ENCODE measurements at places on chromosomes 12 and 14.

GRCh38 chr14:20470603-20470901 lies 1.3 kb downstream of the PNP start:
- no peak for DNase-seq

- DNase-seq = no peak
Measured at GRCh38 chr14:99809859-99810558, 16.8 kb downstream of the EML1 start.

DNA sequence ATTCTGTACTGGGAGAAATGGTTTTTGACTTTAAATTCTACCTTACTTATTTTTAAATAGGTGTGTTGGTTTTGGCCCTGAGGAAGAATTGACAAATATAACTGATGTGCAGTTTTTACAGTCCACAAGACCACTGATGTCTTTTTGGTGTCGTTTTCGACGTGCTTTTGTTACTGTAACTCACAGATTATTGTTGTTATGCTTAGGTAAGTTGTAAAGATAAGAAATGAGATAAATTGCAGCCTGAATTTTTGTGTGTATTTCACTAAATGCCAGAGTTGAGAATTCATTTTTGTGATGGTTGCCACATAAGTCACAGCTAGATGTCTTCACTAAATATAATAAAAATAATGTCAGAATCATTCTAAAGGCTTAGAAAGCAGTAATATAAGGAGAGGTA lies 39.9 kb upstream of the MSRB3 start:
- no peak for DNase-seq

GRCh38 chr12:92369056-92369455 lies 223.4 kb upstream of the BTG1 start:
- no peak for DNase-seq

DNA sequence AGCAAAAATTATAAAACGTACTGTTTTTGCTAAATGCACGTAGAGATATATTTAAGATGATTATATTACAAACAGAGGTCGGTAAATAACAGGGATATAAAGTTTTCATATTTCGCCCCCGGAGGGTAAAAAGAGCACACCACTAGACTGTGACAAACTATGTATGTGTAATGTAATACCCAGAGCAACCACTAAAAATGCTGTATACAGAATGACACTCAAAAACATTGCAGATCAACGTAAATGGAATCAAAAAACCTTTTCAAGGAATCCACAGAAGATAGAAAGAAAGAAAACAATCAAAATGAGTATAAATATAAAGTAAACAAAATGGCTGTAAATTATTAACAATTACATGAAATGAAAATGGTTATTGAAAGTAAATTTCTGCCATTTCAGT lies 37.6 kb upstream of the PRB4 start:
- DNase-seq = no peak

GRCh38 chr12:122836027-122836921 lies 1.0 kb downstream of the HIP1R start:
- no peak for DNase-seq

DNA sequence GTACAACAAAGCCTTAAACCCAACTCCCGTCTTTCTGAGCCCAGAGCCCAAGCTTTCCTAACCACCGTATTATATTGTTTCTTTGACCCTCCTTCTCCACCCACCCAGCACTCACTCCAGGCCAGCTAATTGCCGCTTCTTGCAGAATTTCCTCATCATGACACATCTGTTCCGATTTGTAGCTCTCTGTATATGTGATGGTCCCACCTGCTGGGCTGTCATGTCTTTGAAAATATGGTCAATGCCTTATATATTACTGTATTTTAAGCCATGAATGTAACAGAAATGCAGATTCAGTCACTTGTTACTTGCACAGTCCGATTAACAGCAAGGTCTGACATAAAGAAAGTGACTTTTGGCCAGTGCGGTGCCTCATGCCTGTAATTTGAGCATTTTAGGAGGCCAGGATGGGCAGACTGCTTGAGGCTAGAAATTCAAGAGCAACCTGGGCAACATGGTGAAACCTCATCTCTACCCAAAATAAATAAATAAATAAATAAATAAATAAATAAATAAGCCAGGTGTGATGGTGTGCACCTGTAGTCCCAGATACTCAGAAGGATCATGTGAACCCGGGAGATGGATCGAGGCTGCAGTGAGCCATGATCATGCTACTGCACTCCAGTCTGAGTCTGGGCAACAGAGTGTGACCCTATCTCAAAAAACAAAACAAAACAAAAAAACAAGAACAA lies 359.8 kb downstream of the ATP23 start:
- no peak for DNase-seq

DNA sequence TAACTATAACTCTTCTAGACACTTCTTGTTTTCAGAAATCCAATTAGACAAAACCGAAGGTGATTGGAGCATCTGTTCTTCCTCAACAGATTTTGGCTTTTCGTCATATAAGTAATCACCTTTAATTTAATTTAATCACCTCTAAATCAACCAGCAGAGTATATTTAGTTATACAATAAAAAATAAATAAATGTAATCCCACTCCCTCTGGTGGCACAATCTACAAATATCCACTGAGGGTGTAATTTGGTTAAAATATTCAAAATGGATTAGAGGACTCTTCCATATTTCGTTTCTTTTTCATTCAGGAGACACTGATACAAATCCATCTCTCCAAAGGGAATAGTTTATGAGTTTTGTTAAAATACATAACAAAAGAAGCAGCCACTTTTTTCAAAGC lies 18.3 kb upstream of the SLC35F4 start:
- DNase-seq = no peak

- no peak for DNase-seq
Measured at GRCh38 chr12:105706973-105707334, 376.5 kb downstream of the C12orf75 start.

- DNase-seq = no peak
Measured at GRCh38 chr12:70643939-70644338, 6.7 kb upstream of the PTPRB start.

DNA sequence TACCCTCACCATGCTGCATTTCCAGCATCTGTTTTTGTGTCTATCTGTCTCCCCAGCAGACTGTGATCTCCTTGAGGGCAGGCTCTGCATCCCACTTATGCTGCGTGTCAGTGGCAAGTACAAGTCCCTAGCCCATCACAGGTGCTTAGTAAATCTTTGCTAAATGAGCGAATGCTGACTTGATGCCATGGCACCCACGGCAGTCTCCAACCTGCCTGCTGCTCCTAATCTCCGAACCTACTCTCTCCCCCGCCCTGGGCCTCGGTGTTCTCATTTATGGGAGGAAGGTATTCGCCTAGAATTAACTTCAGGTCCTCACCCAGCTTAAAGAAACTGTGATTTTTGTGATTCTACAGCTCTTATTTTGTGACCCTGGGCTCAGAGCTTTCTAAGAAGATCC lies 109.9 kb downstream of the PRMT8 start:
- no peak for DNase-seq

DNA sequence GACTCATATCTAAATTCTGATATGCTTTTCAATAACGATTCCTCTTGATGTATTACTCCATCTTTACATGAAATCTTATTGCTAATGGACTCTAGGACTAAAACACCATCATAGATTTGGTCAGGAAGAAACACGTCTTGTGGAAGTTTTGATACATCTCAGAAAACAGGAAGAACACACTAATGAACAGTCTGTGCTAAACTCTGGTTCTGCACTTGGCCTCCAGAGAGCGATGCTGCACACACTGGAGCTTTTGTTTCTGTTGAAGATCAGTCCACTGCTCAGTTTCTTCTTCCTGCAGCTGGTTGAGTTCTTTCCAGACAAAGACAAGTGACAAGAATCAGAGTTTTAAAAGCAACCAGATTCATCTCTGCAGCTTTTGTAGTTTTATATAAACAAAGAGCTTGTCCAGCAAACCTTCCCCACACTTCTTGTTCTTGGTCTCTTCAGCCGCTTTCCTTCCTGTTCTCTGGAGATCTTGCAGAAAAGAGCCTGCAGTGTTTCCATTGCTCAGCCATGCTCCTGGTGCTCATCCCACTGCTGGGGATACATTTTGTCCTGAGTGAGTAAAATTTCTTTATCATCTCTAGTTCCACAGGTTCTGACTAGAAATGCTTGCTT lies 229.1 kb upstream of the OR4E1 start:
- DNase-seq = no peak
